ENCODE measurements at places on chromosomes 4 and X.

- no peak for DNase-seq
Observed at GRCh38 chr4:98199247-98199646, 56.0 kb upstream of the STPG2 start.

- DNase-seq = no peak
Observed at GRCh38 chr4:142355421-142355930, 490.6 kb downstream of the INPP4B start.

- DNase-seq = no peak
Observed at GRCh38 chr4:113828702-113829101, 67.2 kb upstream of the CAMK2D start.

- DNase-seq = peak; percentile 47
Observed at GRCh38 chrX:149871940-149872339, 9.0 kb upstream of the MAGEA8 start.

DNA sequence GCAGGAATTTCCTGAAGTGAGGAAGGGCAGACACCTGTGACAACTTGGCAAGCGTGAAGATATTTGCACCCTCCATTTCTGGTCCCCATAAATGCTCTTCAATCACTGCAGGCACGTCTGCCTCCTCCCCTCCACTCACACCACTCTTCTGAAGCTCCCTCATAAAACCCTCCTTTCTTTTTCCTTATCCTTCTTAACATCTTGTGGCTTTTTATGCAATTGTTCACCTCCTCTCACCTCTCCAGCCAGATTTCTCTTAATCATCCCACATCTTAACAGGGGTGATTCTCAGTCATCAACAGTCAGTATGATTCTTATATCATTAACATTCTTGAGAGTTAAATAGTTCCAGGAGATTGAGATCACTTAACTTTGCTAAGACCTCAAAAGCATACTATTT, 277.4 kb downstream of the SPRY1 start:
- DNase-seq = no peak

DNA sequence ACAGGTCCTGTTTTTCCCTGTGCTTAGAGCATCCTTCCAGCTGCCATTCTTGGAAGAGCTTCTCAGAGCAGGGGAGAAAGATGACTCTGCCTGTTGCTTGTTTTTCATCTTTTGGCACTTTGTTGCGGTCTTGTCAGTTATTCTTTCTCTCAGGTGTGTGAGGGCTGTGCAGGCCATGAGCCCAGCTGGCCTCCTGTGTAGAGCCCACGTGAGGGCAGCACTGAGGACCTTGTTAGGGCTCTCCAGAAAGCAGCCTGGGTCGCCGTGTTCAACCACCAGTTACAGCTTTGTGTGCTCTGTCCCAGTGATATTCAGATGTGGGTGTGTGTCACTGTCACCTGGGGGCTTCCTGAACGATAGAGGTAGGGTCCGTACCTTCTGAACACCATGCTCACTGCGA, 52.8 kb downstream of the NOP14 start:
- DNase-seq = no peak

DNA sequence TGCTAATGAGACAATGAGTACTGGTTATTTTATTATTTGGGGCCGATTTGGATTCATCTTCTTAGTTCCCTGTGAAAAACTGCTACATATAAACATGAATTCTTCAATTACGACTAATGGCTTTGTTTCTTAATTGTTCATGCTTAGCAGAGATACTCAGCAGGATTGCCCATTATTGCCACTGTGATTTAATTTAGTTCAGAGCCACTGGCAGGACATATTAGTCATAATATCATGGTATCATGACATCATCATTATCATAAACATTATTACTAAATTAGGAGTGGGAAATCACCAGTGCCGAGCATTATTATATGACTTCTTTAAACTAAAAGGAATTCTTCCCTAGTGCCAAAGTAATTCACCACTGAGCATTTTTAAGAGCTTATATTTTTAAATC, 201.4 kb downstream of the SPOCK3 start:
- DNase-seq = no peak

GRCh38 chrX:17773221-17773876, 36.1 kb downstream of the SCML1 start:
- DNase-seq = no peak

DNA sequence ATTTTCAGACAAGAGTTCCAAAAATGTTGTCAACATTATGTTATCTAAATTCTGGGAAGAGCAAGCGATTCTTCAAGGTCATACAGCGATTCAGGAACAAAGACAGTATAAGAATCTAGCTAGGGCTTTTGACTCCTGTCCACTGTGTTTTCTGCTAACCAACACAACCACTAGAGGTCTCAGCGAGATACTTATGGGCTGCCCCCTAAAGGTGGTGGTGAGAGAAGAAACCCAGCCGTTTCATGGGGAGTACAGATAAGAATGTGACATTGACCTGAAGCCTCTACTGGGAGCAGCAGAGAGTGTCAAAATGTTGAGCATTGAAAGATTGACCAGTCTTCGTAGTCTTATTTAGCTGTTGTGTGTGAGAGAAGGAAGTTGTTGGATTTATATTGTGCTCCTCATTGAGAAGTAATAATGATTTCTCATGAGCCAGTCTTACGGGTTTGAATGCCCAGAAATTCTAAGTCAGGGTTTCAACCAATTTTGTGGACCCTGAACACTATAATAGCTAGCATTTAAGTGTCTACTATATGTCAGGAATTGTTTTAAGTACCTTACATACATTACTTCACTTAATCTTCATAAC, 168.3 kb downstream of the SPRY1 start:
- peak; percentile 40 for DNase-seq

DNA sequence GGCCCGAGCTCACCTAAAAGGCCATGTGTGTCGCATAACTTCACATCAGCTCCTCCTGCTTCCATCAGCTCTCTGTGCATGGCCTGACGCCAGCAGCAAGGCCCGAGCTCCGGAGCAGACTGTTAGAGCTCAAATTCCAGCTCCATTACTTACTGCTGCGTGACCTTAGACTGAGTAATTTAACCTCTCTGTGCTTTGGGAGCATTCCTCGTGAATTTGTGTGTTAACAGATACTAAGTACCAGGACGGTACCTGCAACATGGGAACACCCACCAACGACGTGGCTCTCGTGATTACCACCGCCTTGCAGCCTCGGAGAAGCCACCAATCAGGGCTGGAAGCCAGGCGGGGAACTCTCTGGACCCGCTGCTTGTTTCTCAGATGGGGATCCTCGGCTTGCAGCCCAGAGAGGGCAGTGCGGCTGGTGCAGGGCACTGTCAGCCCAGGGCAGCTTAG, 12.9 kb downstream of the LETM1 start:
- DNase-seq = no peak

DNA sequence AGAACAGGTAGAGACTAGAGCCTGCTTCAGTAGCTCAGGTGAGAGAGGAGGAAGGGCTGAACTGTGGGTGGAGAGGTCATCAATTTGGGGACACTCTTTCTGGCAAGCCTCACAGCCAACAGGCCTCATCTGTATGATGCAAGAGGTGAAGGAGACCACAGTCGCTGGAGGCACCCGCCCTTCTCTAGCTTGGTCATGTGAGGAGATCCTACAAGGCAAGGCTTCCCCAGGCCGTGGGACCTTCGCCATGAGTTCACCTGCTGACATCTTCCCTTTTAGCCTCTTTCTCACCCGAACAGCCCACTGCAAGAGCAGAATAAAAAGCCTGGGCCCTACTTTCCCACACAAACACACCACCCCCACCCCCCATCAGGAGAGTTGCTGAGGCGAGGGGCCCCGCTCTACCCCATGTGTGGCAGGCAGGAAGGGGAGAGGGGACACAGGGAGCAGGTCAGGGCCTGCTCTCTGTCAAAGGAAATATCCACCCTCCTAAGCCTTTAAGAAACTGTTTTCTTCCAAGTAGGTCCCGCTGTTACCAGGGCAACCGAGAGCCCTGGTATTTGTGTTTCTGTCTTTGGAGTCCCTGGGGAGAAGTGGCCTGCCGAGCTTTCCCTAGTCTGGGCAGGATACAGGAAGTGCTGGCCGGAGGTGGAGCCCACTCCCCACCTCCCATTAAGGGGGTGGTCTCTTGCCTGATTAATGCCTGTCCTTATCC, 8.1 kb downstream of the RTL5 start:
- DNase-seq = no peak

- no peak for DNase-seq
Observed at GRCh38 chr4:55926610-55927009, 22.1 kb upstream of the CEP135 start.

GRCh38 chrX:123188081-123188480, 4.0 kb downstream of the GRIA3 start:
- DNase-seq = no peak

DNA sequence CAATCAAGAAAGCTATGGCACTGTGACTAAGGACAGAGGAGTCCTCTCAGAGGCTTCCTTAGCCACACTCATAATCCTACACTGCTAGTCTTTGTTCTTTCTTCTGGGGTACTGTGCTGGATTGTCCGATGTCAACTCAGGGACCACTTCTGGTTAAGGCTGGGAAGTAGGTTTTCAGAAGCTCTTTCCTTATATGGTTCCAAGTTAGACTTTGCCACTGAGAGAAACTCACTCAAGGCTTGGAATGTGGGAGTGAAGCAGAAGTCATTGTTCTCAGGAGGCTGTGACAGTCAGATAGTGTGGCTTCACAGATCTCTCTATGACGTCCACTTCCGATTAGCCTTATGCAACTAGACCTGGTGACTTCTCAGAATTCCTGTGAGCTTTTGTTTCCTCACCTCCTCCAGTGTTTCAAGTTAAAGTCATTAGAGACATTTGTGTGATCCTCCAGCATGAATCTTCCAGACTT, 317.3 kb upstream of the F9 start:
- no peak for DNase-seq

GRCh38 chr4:130393642-130394041, 1297.7 kb downstream of the C4orf33 start:
- DNase-seq = no peak

- no peak for DNase-seq
Observed at GRCh38 chrX:153319295-153320046, 2.1 kb downstream of the PNMA6F start.

GRCh38 chr4:156538210-156538609, 433.4 kb downstream of the PDGFC start:
- DNase-seq = no peak

GRCh38 chr4:7638984-7639789, 204.5 kb upstream of the PSAPL1 start:
- DNase-seq = no peak

- no peak for DNase-seq
Observed at GRCh38 chr4:89939546-89939945, 44.9 kb downstream of the MMRN1 start.

DNA sequence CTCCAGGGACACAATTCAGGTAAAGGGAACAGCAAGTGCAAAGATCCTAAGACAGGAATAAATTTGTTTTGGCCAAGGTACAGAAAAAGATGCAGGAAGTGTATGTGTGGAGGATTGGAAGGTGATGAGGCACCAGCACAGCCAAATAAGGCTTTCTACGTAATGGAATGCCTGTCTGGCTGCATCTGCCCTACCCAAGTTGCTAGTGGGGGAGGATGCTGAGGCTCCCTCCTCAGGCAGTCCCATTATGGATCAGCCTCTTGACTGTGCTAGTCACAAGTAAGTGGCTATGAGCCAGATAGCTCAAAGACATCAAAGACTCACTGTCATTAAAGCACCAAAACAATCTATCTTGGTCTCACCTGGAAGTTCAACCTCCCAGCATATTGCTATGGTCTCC, 300.9 kb upstream of the FAT4 start:
- no peak for DNase-seq

DNA sequence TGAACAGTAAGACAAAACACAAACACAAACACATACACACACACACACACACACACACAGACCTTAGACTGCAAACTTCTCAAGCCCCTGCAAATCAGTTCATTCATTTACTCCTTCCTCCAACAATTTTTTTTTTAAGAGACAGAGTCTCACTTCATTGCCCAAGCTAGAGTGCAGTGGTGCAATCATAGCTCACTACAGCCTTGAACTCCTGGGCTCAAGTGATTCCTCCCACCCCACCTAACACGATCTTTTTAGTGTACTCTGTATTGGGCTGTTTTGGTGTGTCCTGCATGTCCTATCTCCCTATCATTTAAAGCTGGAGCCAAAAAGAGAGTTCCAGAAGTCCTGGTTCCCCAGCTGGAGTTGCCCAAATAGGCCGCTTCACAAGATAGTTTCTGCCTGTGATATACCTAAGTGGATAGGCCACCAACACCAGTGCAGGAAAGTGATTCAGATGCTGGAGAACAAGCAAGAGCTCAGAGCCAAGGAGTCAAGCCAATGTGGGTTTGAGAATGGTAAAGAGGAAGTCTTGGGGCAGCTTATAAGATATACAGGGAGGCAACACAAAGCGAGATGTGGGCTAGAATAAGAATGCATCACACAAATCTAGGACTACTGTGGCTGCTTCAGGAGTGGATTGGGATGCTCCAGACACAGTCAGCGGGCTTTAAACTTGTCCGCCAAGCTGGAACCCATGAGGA, 85.4 kb upstream of the RAPGEF2 start:
- DNase-seq = no peak

- DNase-seq = no peak
Observed at GRCh38 chr4:138249132-138249531, 7.0 kb upstream of the SLC7A11 start.

DNA sequence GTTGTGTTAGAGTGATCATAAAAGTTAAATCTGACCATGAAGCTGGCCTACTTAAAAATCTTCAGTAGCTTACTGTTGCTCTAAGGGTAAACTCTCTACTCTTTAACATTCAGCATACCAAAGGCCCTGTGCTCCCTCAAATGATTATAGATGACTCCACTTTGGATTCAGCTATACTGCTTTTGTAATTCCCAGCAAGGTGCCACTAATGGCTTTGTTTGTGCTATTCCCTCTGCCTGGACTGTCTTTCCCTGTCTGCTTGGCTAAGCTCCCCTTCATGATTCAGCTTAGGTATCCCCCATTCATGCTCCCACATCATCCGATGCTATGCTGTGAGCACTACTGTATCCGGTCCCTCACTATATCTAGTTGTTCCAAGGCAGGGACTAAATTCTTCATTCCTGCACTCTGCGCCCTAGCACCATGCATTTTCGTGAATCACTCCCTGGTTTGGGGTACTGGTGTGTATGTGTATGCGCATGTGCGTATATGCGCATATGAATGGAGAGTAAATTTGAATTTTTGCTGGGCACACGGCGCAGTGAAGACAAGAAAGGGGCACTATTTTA, 453 bp upstream of the PBDC1 start:
- no peak for DNase-seq

DNA sequence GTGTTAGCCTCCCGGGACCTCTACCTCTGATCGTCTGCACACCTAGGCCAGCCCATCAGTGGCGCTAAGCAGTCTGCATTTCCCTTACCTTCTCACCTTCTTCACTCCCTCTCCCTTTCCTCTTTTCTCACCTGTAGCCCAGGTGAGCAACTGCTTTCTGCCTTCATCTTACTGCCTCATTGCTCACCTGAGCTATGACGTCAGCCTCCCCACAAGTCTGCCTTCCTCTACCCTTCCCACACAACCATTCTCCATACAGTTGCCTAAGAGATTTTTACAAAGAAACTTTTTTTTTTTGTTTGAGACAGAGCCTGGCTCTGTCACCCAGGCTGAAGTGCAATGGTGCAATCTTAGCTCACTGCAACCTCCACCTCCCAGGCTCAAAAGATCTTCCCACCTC, 136.3 kb downstream of the BCOR start:
- DNase-seq = no peak

- DNase-seq = no peak
Observed at GRCh38 chrX:15299941-15300851, 15.2 kb downstream of the ASB11 start.

- DNase-seq = no peak
Observed at GRCh38 chr4:120694973-120695372, 227.6 kb downstream of the PRDM5 start.

- no peak for DNase-seq
Observed at GRCh38 chr4:113847710-113848109, 86.2 kb upstream of the CAMK2D start.

- no peak for DNase-seq
Observed at GRCh38 chrX:72110876-72111708, 20.6 kb downstream of the RTL5 start.
